ENCODE measurements at places on chromosomes 16 and 17.

- no peak for DNase-seq
Observed at GRCh38 chr17:13490427-13490826, 111.3 kb downstream of the HS3ST3A1 start.

DNA sequence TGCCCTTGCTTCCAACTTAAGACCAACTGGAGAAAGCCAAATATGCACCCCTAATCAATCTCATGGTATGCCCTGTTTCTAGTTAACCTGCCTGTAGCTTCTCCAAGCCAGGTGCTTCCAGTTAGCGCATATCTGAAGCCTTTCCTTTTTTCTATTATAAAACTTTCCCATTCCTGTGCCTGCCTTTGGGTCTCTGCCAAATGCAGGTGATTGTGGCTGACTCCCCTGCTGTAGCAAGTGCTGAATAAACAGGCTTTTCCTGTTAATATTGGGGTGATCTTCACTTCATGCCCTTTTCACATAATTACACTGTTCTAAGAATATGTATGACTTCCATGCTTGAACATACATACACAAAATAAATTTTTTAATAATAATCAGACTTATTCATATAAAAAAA is 207.4 kb downstream of the TANC2 start:
- DNase-seq = no peak

DNA sequence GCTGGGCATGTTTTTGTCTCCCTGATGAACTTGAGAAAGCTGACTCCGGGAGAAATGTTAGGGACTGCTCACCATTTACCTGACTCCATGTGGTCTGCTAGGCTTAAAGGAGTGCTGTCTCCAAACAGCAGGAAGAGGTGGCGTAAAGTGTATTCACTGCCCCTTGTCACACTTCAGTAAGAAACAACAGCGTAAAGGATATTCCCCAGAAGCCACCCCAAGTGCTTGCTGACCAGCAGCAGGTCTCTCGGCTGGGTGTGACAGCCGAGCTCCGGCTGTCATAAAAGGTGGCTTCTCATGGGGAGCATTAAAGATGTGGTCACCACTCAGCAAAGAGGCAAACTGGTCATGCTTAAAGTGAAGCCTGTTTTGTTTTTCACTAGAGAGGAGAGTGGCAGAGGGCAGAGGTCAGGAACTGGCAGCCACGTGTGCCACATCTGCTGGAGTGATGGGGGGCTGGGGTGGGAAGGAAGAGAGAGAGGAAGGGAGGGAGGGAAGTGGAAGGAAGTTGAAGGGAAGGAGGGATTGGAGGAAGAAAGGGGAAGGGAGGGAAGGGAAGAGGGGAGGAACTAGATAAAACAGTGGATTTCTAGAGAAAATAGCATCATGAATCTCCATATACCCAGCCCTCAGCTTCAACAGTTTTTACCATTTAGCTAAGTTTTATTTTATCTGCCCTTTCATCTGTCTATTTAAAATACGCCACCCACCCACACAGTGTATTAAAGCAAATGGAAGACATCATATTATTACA is 119.3 kb downstream of the CLEC16A start:
- DNase-seq = no peak

DNA sequence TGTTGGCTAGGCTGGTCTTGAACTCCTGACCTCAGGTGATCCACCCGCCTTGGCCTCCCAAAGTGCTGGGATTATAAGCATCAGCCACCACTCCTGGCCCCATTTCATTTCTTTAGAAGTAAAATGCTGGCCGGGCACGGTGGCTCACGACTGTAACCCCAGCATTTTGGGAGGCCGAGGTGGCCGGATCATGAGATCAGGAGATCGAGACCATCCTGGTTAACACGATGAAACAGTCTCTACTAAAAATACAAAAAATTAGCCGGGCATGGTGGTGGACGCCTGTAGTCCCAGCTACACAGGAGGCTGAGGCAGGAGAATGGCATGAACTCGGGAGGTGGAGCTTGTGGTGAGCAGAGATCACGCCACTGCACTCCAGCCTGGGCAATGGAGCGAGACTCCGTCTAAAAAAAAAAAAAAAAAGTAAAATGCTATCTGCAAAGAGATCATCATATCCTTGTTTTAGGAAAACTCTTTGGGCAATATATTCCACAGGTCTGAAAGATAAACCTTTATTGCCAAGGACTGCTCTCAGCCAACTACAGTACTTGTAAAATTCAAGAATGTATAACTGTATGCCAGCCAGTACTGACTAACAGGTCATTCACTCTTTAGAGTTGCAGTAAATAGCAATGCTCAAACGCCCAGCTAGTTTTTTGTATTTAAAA is 3.8 kb downstream of the GJC1 start:
- DNase-seq = no peak

DNA sequence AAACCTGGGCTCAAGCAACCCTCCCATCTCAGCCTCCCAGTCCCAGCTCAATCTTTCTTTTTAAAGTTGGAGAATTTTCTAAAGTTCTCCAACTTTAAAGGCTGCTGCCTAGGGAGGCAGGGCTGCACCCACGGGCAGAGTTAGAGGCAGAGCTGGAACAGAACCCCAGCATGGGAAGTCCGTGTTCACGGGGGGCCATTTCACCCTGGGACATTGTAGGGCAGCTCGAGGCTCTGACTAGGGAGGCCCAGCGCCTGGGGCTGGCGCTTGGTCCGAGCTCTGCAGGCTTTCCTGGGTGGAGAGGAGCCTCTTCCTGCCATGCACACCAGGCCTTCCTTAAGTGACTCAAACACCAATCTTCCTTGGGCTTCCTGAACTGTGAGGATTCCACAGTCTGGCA is 70.2 kb downstream of the CYLD start:
- no peak for DNase-seq

DNA sequence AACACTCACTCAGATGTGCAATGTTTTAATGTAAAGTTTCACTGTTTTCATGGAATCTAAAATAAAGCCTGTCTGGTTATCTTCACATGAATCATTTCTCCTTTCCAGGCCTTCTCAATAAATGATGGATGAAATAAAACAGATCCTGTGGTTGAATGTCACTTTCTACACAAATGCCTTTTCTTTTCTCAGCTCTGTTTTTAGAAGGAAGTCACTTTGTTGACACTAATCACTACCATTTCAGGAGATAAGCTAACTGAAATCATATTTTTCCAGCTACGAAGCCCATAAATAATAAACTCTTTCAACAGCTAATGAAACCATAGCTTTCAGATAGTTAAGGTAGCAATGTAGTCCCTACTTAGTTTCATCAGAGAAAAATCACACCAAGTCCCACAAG is 17.9 kb downstream of the NME2 start:
- no peak for DNase-seq

DNA sequence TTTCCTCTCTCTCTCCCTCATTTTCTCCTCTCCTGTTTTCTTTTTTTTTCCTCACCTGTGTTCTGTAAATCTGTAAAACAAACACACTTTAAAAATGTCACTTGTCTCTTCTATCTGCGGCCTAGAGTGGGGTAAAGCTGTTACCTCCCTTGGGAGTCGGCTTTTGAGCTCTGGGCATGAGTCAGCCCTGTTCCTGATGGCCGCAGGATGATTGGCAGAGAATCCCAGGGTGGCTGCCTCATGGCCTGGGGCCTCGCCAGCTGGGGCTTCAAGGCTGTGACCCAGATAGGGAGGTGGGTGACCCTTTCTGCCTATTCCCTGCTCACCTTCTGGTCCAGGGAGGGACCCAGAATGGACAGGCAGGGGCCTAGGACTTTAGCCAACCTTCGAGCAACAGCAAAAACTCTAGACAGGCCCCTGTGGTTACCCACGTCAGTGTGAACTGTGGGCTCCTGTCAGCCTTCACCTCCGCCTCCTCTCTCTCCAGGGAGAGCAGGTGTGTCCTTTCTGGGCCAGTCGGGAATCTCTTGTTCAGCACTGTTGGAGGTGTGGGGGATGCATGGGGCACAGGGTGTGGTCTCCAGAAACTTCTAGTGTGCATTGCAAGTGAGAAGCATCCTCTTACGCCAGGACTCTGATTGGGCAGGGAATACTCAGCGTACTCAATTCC is 87.4 kb downstream of the RAP1GAP2 start:
- no peak for DNase-seq

GRCh38 chr16:57720142-57720575 is 15.4 kb upstream of the KATNB1 start:
- peak; percentile 27 for DNase-seq

GRCh38 chr17:45123076-45123770 is 9.1 kb downstream of the PLCD3 start:
- DNase-seq = no peak

DNA sequence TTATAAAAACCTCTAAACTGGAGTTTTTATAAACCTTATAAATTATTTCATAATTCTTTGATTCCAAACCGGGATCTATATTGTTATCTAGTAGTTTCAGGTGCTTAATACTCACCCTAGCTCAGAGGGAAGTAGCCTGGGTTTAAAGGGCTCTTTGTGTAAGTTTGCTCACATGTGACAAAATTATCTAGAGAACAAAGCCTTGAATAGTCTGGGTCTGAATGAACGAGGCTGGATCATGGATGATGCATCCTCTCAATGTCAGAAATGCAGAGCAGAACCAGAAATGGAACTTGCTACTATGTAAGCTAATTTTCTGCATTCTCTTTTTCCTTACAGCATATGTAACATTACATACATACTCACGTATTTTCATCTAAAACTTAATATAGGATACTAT is 103.9 kb upstream of the NETO2 start:
- no peak for DNase-seq

DNA sequence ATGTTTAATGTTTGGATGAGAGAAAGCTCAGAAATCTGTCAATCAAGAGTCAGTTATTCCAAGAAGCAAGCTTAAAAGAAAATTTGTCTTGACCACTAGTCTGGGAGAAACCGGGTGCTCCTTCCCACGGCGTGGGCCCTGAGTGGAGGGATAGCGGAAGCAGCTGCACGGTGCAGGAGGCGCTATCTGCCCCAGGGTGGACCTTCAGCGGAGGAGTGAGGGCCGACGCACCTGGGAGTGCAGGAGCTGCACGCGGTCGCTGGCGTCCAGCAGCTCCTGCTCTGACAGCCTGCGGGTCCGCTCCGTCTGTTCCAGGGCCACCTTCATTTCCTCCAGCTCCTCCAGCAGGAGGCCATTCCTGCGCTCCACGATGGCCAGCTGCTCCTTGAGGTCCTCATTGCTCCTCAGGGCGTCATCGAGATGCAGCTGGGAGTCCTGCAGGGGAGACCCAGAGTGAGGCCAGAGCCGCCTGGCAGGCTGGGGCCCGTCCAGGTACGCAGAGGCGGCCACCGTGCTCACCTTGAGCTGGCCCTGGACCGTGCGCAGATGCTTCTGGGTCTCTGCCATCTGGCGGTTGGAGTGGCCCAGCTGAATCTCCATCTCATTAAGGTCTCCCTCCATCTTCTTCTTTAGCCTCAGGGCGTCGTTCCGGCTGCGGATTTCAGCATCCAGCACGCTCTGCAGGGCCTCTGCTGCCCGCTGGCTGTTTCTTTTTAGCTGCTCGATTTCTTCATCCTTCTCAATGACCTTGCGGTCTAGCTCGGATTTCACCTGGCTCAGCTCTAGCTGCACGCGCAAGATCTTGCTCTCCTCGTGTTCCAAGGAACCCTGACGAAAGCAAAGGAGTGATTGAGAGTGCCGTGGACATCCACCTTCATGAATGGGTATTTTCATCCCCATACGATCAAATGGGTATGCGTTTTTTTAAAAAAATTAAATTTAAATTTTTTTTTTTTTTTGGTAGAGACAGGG is 63.5 kb downstream of the MYH13 start:
- DNase-seq = no peak

GRCh38 chr17:58531661-58532554 is 17.5 kb upstream of the MTMR4 start:
- peak; percentile 47 for DNase-seq

GRCh38 chr16:27498031-27498825 is 51.5 kb downstream of the GTF3C1 start:
- no peak for DNase-seq

DNA sequence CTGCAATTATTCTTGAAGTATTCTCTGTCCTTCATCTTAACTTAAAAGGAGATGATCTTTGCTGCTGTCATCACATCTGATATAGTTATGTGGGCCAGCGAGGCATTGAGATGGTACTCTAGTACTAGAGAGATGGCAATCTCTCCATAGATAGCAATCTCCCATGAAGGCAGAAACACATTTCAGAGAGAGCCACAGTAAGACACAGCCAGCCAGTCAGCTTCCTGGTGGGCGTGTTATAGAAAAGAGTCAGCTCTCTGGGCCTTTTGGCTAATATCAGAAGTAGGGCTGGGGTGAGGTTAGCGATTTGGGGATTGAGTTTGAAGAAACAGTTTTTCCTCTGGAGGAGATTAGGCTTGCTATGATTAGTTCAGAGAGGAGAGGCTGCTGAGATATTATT is 22.6 kb upstream of the EFCAB13 start:
- no peak for DNase-seq

GRCh38 chr16:3036726-3037315 is at the start of gene BICDL2:
BICDL2 (minus strand) TSS chr16:3036944; CDS start chr16:3035496, 1,448 bp downstream.
- DNase-seq = no peak

GRCh38 chr17:43530288-43531081 is 15.7 kb downstream of the ETV4 start:
- no peak for DNase-seq

DNA sequence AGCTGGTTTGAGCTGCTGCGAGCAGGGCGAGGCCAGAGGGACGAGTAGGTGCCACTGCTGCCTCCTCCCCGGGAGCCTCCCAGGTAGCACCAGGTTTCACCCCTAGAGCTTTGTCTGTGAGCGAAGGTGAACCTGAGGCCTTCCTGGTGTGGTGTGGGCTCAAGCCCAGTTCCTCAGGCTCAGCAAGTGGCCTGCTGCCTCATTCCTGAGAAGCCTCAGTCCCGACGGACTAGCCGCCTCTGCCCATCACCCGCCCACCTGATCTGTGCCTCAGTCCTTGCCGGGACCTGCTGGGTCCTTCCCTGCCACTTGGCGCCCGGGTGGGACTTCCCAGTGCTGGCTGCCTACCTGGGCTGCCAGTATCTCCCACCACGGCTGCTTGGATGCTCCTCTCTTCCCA is 1.7 kb downstream of the NLRC3 start:
- no peak for DNase-seq

DNA sequence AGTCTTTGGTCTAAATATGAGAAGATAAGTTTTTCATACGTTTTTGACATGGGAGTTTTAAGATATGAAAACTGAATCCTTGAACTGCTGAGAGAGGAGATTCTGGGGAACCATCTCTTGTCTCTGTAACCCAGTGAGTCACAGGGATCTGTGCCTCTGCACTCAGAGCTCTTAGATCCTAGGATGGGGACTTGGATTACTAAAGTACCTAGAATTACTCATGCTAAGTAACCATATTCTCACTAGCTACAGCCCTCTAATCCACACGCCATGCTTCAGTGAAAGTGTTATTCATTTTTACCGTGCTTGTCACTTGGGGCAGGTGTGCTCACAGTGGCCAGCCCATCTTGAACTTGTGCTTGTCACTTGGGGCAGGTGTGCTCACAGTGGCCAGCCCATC is 2.0 kb downstream of the MRM3 start:
- no peak for DNase-seq

DNA sequence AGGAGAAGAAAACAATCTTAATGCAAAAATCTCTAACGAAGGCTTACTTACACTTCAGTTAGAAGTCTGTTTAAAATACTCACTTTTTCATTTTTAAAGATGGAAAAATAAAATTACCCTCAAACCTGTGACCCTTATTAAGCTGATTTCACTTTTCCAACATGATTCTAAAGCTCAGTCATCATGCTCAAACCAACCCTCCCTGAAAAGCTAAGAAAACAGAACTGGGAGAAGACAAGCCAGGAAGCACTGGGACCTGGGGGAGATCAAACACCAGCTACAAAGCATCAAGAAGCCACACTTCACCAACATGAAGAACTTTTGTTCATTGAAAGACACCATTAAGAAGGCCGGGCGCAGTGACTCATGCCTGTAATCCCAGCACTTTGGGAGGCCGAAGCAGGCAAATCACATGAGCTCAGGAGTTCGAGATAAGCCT is 88.8 kb downstream of the LITAF start:
- no peak for DNase-seq
